ENCODE measurements at places on chromosomes 16 and 17.

DNA sequence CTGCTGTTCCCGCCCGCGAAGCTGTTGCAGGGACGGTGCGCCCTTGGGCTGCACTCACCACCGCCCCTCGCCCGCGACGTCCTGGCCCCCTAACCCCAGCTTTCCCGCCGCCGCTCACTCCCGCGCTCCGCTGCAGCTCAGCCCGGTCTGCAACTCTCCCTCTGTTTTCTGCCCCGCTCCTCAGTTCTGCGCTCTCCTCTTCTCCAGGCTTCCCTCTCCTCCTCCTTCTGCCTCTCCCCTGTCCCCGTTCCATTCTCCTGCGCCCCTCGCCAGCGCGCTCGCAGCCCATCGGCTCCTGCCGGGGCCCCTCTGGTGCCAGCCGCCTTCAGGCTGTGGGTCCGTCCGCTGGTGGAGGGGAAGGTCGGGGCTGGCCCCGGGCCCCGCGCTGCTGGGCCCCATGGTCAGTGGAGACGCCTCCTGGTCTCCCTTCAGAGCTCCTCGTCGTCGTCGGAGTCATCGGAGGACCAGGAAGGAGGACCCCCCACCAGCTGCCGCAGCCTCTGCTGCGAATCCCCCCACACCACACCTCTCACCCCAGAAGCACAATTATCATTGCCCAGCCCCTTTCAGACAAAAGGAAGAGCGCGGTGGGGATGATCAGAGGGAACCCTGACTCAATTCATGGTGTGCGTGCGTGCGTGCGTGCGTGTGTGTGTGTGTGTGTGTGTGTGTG, 223.2 kb upstream of the FOXF1 start:
- H3K4me3 ChIP-seq: no peak overlapping the region
- H3K27me3 ChIP-seq: peaks cover 10% of the 10 kb centered on the region
- no peak for DNase-seq
- H3K36me3 ChIP-seq: no peaks in the 10 kb centered on the region
- no peak overlapping the region for H3K27ac ChIP-seq
- no peaks in the 10 kb centered on the region for H3K4me1 ChIP-seq

DNA sequence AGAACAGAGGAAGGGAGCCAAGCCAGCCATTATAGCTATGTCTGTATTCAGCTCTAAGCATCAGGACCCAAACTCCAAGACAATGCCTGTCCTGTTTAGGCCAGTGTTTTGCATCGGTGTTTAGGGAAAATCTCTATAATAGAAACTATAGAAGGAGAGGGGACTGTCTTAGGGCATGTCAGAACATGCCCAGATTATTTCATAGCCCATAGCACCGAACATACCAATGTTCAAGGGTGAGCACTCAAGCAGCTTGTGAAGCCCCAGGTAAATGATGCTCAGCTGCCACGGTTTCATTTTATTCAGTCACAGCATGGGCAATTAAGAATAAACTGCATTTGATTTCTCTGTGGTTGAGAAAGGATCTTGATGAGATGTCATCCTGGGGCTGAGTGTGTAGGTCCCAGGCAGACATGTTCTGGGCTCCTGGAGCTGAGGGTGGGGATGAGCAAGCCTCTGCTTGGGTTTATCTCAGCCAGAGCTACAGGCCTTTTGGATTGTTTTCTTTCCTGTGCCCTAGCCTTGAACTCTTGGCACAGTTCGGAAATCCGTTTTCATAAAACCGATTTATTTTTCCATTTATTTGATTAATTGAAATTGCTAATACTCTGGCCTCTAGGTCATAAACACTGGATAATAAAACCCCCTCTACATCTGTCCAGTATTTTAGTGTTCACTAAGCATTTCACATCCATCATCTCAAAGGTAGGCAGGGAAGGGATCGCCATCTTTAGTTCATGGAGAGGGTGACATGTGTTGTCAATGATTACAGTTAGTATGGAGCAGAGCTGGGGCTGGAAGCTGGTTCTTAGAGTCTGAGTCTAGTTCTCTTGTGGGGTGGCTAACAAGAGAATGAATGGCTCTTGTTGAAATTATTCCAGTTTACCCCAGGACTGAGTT, 290.7 kb upstream of the ASIC2 start:
- no peak overlapping the region for H3K27ac ChIP-seq
- H3K36me3 ChIP-seq: no peaks in the 10 kb centered on the region
- no peak overlapping the region for H3K4me3 ChIP-seq
- no peak for DNase-seq

DNA sequence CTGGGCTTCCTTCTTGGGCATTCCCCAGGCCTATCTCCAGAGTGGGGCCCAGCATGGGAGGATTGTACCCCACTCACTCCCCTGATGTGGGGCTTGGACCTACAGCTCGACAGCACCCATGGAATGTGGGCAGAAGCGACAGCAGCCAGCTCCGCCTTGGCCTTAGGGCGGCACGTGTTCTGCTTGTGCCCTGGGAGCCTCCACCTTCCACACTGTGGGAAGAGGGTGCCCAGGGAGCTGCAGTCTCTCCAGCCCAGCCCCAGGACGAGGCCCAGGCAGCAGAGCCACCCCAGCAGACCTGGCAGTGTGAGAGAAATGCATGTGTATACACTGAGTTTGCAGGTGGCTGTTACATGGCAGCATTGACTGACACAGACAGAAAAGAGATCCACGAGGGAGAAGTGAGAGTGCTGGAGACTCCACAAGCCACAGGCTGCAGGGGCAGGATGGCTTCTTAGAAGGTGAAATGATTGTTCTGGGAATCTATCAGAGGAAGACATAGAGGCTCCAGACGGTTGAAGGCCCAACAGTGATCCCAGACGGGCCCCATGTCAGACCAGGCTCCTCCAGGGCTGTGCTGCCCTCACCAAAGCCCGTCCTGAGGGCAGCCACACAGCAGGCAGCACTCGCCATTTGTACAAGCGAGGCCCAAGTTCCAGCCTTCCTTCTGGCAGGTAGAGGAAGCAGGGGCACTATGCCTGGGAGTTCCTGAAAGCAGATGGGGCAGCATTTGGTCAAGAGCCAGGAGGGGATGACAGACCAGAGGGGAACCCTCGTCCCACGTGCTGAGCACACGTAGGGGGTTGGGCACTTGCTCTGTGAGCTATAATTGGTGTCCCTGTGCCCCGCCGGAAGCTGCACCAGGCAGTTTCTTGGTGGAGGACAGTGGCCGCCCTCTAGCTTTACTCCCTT, 2.8 kb upstream of the DNASE1 start:
- H3K4me1 ChIP-seq: no peaks in the 10 kb centered on the region
- H3K27me3 ChIP-seq: no peaks in the 10 kb centered on the region
- DNase-seq: no peak
- H3K4me3 ChIP-seq: no peak overlapping the region
- H3K36me3 ChIP-seq: peaks cover 21% of the 10 kb centered on the region
- H3K27ac ChIP-seq: no peak overlapping the region

DNA sequence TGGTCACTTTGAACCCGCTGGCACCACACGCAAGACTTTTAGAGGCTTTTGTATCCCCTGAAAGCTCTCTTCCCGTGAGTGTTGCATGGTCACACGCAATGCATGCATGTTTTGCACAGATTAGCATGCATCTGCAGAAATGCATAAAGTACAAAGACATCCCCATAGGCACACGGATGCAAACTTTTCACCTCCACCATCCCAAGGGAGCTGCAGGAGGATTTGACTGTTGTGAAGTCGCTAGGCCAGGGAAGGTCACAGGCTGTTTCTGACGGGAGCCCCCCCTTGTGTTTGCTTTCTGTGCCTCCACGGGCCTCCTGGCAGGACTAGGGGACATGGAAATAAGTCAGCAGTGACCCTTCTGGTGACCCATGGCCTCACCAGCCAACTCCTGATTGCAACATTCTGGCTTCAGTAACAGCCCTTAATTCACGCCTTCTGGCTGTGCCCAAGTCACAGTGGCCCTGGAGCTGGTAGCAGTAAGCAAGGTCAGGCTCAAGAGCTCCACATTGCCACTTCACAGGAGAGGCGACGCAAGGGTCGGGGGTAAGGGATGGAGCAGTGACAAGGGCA, 45.1 kb downstream of the SOX9 start:
- no peaks in the 10 kb centered on the region for H3K4me1 ChIP-seq
- H3K36me3 ChIP-seq: no peaks in the 10 kb centered on the region
- DNase-seq: no peak
- no peak overlapping the region for H3K27ac ChIP-seq

DNA sequence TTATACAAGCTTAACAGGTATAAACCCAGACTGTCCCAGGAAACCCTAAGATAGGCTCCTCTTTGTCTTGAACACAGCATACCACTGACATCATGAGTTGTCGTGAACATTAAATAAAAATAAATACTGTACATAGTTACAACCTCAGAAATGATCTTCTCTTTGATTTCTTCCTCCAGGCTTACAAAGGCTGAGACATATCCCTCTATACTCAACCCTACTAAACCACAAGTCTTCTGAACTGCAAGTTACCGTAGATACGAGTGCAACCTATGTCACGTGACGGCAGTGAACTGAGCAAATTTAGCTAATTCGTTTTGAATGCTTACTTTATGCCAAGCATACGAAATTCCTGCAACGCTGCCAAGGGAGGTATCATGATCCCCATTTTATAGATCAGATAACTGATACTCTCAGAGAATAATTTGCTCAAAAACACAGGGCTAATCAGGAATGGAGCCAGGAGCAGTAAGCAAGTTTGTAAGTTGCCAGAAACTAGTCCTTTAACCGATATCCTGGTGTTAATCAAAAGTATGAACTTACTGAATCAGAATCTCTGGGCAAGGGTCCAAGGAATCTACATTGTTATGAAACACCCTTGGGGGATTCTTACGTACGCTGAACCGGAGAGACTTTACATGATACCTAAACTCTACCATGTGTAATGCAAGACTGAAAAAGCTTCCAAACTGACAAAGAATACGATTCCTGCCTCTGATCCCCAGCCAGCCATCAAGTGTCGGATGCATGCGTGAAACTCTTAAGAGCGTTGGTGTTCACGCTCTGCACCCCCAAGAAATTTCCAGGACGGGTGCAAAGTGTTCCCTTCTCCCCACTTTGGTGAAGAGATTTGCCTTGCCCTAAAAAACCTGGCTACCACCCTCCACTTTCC, 106.2 kb downstream of the XYLT1 start:
- H3K27me3 ChIP-seq: no peaks in the 10 kb centered on the region
- H3K4me1 ChIP-seq: peaks cover 39% of the 10 kb centered on the region
- no peak for DNase-seq
- H3K36me3 ChIP-seq: no peaks in the 10 kb centered on the region
- H3K27ac ChIP-seq: no peak overlapping the region

DNA sequence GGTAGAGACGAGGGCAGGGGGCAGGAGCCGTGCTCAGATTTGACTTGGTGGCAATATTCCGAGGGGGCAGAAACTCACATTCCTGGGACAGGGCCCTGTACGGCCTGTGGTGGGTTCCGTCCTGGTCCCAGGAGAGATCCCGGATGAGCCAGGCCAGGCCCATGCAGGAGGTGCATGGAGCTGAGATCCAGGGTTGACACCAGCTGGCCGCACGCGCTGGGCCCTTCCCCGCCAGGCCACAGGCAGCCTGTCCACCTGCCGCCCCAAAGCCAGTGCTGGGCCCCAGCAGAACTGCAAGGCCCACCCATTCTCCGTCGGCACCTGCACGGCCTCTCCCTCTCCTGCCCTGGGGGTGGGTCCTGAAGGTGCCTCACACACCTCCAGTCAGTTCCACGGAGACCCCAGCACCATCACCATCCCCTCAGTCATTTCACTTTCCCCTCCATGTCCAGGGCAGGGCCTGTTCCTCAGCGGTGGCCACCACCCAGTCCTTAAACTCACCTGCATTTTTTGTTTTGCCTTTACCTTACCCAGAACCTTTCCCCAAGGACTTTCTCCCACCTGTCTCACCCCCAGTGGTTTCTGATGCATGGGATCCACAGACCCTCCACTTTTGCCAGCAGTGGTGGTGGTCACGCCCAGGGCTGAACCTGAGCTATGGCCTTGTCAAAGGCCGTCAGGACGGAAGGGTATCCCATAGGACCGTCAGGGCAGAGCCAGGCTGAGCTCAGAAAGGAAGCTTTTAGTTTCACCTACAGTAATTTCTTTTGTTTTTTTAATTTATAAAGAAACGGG, 25.1 kb upstream of the CDH15 start:
- peaks cover 18% of the 10 kb centered on the region for H3K36me3 ChIP-seq
- H3K4me3 ChIP-seq: no peak overlapping the region
- no peak for DNase-seq
- H3K27me3 ChIP-seq: no peaks in the 10 kb centered on the region

DNA sequence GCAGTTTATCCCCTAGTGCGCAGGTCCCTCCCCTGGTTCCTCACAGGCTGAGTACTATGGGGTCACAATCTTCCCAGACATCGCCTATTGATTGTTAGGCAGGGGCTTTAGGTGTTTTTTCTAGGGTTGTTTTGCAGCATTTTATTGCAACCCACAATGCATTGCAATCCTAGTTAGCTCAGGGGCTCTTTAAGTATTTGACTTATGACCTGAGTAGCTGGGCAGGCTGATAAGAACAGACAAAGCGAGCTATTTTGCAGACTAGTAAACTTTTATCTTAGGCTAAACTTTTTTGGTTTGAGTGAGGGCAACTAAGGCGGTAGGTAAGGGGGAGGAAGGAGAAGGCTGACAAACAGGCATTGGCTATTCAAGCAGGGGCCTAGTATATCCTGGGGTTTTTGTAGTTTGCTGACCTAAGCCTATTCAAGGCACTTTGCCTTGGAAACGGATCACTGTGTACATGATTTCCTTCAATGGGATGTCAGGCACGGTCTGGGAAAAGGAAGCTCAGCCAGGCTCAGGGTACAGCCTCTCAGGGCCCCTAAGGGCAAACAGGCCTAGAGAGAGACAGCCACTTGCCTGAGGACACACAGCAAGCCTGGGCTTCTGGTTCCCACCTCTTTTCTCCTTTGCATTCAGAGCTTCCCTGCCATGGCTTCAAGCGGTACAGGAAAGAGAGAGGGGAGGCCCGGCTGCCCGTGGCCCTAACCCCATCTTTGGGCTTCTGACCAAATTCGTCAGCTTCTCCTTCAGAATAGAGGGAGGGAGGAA, 6.4 kb downstream of the DRC7 start:
- no peaks in the 10 kb centered on the region for H3K36me3 ChIP-seq
- H3K27me3 ChIP-seq: no peaks in the 10 kb centered on the region
- H3K4me3 ChIP-seq: no peak overlapping the region
- no peak for DNase-seq

DNA sequence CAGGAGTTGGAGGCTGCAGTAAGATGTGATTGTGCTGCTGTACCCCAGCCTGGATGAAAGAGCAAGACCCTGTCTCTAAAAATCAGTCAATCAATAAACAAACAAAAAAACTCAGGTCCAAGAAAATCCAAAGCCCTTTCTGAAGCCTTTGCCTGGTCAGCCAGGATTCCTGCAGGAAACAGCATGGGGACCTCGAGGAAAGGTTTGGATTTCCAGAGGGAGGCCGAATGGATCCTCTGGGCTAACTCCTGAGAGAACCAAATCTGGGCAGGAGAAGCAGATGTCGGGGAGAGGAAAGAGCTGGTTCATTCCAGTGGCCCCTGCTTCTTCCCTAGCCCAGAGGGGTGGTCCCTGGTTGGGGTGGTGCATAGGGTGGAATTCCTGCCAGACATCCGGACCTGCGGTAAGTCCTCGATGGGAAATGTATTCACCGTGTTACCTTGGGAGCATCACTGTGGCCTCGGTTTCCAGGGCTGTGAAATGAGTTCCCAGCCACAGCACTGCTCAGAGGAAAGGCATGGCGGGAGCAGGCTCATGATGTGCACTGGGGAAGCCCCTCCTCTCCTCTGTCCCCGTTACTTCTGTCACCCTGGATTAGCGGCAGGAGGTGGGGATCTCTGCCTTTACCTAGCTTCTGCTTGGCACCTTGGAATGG, 75.1 kb downstream of the CYLD start:
- H3K27ac ChIP-seq: no peak overlapping the region
- peaks cover 10% of the 10 kb centered on the region for H3K4me1 ChIP-seq
- no peaks in the 10 kb centered on the region for H3K36me3 ChIP-seq
- H3K4me3 ChIP-seq: no peak overlapping the region
- no peak for DNase-seq

Data from thoracic aorta (tissue), 2 donors.